ENCODE measurements at places on chromosomes 13 and 19.

DNA sequence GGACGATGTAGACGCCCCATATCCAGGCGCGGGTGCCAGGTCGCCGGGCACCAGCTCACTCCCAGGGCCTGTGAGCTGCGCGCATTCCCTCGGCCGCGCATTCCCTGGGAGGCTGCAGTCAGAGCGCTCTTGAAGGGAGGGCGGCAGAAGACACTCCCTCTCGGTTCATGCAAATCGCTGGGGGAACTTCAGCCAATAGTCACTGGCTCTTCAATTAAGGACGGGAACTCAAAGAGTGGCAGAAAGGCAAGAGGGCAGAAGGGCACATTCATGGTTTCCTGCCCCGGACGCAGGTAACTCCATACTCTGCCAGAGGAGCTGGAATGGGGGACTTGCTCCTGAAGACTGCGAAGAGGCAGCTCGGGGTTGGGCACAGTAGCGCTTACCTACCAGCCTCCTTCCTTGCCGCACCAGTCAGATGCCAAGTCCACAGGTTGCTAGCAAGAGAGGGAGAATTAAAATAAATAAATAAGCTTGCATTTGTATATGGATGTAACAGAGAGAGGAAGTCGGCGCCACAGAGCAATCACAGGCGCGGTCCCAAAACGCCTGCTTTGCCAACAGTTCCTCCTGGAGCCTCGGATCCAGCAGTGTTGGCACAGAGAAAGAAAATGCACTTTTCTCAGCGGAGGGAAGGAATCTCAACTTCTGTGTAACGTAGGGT is 459 bp downstream of the PCDH20 start:
- no peak for DNase-seq

DNA sequence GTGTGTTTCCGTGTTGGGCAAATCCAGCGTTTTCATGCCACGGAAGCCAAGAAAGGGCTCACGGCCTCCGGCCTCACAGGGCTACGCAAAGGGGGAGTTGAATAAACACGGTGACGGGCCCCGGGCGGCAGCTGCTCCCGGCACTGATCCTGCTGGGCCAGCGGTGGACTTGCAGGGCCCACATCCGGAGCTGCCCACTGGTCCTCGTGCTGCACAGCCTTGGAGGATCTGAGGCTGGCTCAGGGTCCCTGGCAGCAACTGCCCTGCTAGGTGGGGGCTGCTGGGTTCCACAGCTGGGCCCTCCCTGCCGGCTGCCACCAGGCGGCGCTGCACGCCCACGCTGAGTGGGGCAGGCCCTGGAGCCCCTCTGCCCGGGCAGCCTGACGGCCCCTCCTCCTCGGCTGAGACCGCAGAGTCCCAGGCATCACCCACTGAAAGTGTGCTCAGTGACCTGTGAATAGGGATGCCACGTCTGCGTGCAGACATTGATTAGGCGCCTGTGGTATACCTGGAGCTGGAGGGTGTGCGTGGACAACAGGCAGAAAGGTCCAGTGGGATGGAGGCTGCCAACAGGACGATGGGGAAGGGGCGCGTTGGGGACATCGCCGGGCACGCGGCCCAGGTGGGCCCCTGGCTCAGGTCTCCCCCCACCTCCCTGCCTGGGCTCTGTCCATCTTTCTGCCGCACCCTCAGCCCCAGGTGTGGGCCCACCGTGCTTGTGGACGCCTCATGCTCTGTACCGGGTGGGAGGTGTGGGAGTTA is 5.3 kb upstream of the HCN2 start:
- peak; percentile 65 for DNase-seq

- DNase-seq: no peak
These were observed 17.3 kb downstream of the UPF1 start for GRCh38 chr19:18848878-18849661.

DNA sequence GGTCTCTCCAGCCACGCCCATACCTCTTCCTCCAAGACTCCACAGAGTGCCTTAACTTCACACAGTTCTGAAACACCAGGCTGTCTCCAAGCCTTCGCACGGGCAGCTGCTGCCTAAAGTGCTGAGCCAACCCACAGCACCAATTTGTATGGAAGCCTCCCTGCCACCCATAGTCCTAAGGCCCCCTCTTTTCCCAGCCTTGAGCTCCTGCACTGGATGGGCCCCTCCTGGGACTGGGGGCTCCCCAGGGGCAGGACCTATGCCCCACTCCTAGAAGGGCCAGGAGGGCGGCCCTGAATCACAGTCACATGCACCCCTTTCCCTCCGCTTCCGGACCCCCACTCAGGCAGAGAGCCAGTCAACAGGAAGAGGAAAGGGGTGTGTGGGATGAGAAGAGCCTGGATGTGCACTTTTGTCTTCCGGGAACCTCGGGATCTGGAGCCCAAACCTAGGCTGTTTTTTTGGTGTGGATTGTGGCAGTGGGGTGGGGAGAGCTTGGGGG is 5.1 kb upstream of the FCER2 start:
- DNase-seq: no peak

GRCh38 chr13:46613409-46614049 is 60.6 kb downstream of the LRCH1 start:
- DNase-seq: no peak

GRCh38 chr19:54653181-54653809 is 9.5 kb upstream of the LILRB4 start:
- no peak for DNase-seq

GRCh38 chr19:5003781-5004180 is 34.9 kb downstream of the KDM4B start:
- no peak for DNase-seq

DNA sequence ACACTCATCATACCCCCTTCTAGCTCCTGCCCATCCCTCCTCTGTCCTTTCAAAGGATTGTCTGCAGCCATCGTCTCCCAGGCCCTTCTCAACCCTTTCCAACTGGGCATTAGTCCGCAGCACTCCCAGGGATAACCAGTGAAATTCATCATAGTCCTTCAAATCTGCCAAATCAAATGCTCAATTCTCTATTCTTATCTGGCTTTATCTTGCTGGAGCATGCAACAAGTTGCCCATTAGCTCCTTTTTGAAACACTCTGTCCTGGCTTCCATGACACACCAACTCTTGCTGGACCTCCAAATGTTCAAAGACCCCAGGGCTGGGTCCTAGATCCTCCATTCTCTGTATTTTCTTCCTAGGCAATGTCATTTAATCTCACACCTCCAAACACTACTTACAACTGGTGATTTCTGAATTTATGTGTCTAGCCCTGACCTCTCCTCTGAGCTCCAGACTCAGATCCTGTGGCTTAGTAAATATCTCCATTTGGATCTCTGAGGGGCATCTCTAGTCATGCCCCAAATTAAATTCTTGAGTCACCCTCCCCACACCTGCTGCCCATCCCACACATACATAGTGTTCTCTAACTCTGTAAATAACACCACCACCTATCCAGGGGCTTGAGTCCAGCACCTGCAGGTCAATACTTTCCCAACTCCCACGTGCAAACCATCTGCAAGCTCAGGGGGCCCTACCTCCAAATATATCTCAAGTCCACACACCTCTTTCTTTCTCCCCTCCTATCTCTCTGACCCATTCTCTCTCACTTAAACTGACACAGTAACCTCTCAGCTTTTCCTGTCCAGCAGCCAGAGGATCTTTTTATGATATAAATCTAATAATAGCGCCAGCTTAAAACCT is 9.1 kb upstream of the ANKRD10 start:
- DNase-seq: no peak

DNA sequence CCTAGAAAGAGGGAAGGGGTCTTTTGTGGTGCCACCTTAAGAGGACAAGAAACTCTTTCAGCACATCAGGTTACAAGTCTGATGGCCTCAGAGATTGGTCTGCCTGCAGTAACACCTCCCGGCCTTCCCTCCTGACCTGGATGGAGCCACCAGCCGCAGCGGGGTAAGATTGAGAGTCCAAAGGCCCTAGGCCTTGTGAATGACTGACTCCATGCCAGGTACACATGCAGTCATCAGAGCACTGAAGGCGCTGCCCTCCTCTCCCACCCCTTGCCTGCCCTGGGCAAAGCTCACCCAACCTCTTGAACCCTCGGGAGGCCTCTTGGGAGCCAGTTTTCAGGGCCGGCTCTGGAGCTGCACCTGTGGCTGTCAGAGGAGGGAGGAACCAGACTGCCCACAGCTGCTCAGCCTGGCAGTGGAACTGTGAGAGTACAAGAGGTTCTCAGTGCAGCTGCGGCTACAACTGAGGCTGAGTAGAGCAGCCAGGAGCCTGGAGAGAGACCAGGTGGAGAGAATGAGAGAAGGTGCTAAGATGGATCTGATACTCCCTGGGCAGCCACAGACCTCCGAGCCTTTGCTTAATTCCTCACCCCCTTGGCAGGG is 23.8 kb upstream of the C13orf42 start:
- no peak for DNase-seq

- no peak for DNase-seq
These were observed 465.3 kb downstream of the COG6 start for GRCh38 chr13:40120781-40121180.

DNA sequence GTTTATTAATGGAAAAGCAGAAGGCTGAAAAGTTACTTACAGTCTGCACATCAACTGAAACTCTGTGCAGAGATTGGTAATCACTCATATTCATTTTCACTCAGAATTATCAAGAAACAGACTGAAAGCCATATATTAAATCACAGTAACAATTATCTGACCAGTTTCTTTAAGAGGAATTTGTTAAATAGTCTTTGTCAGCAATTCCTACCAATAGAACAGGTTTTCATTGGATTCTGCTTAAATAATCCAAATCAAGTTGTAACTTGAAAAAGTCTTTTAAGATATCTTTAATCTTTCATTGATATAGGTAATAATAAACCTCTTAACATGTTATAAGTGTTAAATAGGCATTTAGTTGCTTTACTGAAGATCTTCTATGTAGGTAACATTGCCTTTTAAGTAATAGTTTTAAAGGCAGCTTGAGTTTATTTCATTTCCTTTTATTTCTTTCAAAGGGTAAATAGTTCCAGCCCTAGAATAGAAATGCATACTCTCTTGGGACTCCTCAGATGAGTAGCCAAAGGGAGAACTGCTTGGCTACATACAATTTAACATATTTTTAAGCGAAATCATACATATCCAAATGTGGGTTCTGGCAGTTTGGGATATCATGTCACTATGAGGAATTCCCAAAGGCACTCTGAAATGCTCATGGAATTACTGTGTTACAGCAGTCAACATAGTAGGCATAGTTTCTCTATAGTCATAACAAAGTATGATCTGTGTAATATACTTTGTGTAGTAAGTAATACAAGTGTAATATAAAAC is 326.0 kb upstream of the SPRY2 start:
- DNase-seq: no peak

DNA sequence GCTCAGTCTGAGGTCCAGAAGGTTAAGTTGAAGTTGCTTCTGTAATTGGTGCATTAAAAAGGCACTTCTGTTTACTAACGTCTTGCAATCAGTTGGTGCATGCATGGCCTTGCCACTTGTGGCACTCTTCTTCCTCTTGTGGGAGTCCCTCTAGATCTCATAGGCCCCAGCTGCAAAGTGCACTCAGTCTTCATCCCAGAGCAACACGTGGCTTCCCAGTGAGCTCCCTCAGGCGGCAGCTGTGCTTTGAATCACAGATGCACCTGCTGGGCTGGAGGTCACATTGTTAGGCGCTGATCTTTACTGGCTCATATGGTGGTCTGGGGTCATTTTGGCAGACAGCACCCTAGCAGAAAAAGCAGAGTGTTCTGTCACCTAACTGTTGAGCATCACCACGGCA is 215.7 kb downstream of the ZNF536 start:
- DNase-seq: no peak
